Glutamatergic neuron (in vitro differentiated cells): ENCODE measurements at places on chromosomes 4 and X. TPM values are rescaled to one million over a fixed set of nuclear protein-coding genes. Genes with fewer than 3 reads are reported as not detected.

DNA sequence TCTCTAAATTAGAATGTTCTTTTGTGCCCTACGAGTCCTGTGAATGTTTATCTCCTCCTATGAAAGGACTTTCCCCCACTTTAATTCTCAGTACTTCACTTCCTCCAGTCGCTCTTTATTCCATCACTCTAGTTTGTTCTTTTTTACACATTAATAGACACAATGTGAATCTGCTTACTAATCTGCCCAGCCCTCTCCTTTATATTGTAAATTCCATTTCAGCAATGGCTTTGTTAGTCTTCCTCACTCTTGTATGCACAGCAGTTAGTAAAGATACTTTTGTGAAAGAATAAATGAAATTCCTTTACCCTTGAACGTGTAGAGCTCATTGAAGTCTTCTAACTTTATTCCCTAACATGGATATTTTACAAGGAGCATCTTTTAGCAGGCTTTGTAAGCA, 255.3 kb downstream of the GALNTL6 start:
- DNase-seq, result no peak

DNA sequence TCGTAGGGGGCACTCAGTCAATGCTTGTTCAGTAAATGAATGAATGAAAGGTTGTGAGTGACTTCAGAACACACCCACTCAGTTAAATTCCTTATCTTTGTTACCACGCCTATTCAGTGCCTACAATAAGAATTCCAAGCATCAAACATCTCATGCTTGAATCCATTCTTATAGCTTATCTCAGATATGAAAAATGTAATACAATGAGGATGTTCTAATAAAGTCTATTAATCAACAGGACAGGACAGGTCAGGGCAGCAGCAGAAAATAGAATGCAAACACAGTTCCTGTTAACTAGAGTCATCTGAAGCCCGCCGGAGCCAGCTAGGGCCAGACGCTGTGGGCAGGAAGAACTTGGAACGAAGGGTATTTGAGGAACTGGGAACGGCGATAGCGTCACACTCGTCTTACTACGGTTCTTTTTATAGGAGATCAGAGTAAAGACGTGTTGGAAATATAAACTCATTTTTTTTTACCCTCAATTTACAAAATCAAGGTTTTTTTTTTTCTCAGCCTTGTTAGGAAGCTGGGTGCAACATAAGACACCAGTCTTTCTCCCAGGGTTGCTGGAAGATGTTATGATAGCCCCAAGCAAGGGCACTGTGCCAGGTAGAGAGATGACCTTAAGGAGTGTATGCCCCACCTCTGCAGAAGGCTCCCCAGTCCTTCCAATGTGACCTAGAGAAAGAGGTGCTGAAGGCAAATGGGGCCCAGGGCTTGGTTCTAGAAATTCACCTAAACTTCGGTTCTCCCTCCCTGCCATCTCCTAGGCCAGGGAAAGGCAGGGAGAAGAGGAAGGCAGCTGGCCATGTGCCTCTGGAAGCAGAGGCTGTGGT, 48.3 kb downstream of the SEL1L3 start:
- DNase-seq, result no peak

- no peak for DNase-seq
Observed at GRCh38 chr4:10694828-10695209, 10.3 kb upstream of the CLNK start.

DNA sequence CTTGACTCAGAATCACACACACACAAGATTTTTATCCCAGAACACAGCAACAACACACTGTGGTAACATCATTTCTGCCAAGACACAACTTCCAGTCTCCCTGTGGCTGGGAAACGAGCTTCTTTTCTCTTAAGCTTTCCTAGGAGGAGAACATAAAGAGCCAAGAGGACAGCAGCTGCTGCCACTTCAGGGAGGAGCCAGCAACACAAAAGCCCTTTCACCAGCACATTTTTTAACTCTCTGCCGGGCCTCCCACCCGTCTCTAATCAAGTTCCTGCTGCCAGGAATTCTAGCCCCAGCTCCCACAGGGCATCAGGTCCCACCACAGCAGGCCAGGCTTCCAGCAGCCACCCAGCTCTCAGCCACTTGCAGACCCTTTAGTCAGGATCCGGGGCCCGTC, 22.4 kb downstream of the FAT1 start:
- no peak for DNase-seq

Gene IL13RA1
- 1.1 TPM for total RNA-seq

- no peak for DNase-seq
Observed at GRCh38 chr4:142373610-142374009, 472.5 kb downstream of the INPP4B start.

Gene GRPEL1
- total RNA-seq, result 14.0 TPM

Gene CD99L2
- 49.9 TPM for total RNA-seq

Gene PAGE2
- total RNA-seq, result not detected

Gene ABLIM2
- total RNA-seq, result 7.5 TPM

GRCh38 chrX:66110112-66110511, 53.9 kb upstream of the HEPH start:
- DNase-seq, result no peak

GRCh38 chrX:9745417-9746115, 20.1 kb downstream of the GPR143 start:
- DNase-seq, result no peak

DNA sequence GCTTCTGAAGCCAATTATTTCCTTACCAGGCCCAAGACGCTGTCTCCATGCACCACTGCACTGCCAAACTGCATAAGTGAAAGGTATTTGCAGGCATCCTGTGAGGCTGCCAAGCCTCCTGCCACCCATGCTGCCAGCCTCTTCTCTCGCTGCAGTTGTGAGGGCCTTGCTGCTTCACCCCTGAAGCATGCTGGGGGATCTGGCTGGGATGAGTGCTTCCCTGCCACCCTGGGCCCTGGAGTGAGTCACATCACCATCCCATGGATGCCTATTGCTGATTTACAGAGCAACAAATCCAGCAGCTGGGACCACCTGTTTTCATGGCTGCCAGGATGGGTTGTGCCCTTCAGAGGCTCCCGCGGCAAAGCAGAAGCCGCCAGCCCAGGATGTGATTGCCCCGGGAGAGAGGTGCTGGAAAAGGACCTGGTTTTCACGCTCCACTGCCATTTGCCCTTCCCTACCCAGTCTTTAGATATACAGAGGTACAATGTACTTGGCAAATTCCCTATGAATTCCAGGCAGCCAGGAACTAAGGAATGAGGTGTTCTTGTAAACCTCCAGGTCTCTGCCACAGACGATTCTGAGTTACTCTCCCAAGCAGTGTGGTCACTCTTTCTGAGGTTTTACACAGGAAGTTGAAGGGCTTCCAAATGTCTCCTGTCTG, 41.5 kb upstream of the PTCHD1 start:
- DNase-seq, result no peak

DNA sequence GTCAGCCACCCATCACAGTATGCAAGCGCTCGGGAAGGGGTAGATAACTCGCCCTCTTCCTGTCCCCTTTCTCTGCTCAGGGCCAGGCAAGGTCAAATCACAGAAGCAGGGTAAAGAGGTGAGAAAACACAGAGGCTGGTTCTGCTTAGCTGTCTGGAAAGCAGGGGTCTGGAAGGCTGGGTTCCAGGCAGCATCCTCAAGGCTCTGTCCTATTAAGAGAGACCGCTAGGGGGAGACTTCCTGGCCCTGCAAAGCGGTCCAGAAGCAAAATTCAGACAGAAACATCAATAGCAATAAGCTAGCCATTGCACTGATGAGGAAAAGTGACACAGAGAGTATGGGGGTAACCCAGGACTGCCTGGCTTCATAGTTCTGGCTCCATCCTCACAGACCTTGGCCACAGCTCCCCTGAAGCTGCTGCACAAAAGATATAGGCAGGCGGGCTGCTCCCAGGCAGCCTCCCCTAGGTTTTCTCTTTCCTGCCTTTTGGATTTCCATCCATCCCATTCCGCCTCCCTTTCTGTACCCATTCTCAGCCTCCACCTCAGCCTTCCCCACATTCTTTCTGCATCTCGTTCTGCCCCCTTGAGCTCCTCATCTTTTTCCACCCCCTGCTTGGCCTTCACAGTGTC, 308.5 kb downstream of the EVC2 start:
- DNase-seq, result peak; percentile 58

DNA sequence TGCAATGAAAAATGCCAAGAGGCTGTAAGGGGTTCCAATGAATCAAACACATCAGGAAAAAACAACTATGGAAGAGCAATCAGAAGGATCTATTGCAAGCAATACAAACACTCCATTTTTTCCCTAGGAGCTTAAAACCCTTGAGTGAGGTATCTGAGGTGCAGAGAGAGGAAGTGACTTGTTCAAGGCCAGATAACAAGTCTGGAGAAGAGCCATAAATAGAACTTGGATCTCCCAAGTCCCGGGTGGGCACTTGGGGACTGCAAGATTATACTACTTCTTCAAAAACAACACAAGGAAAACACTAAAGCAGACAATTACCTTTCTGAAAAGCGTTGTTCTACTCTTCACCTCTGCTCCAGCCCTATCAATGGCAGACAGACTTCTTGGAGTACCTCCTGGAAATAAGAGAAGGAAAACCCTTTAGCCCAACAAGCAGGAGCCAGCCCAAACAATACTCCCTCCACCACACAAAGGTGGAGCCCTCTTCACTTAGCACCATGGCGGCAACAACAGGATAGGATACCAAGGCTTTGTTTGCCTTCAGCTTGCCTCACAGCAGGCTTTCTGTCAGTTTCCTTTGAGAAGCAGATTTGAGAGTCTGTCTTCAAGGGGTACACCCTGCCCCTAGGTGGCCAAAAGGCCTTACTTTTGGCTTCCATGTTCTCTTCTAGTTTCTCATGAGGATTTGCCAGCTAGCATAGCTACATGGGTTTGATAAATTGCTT, 26.0 kb downstream of the AIFM1 start:
- DNase-seq, result no peak

GRCh38 chrX:65536291-65536690, 1.7 kb upstream of the LAS1L start:
- no peak for DNase-seq

- no peak for DNase-seq
Observed at GRCh38 chrX:47091149-47091775, 13.0 kb downstream of the RGN start.

GRCh38 chr4:26789208-26789607, 71.4 kb upstream of the STIM2 start:
- DNase-seq, result no peak

Gene SGMS2
- total RNA-seq, result not detected

DNA sequence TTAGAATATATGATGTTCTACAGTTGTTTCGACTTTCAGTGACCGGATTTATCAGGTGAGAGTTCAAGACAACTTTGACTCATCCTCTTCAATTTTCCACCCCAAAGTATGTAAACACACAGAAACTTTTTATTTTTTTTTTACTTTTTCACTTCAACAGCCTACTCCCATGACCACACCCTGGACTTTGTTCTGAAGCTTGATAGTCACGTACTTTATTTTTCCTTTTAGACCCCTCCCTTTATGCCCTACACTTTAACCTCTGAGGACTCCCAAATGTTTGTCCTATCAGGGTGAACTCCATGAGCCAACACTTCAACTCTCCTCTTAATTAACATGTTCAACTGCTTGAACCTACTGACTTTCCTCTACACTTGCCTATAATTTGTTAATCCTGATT, 2.5 kb upstream of the DDX60 start:
- DNase-seq, result no peak

Gene GDI1
- total RNA-seq, result 730 TPM

Gene FAM156B
- total RNA-seq, result 11.8 TPM

Gene DCX
- 614 TPM for total RNA-seq

DNA sequence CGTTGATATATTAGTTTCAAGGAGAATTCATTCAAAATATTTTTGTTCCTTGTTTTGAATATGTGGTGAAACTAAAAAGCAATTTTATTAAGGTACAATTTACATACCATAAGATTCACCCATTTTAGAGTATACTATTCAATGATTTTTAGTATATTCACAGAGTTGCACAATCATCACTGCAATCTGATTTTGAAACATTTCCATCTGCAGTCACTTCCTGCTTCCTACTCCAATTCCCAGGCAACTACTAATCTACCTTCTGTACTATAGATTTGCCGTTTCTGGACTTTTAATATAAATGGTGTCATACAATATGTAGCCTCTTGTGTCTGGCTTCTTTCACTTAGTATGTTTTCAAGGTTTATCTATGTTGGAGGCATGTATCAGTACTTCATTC, 71.3 kb downstream of the SLC9A7 start:
- DNase-seq, result no peak

DNA sequence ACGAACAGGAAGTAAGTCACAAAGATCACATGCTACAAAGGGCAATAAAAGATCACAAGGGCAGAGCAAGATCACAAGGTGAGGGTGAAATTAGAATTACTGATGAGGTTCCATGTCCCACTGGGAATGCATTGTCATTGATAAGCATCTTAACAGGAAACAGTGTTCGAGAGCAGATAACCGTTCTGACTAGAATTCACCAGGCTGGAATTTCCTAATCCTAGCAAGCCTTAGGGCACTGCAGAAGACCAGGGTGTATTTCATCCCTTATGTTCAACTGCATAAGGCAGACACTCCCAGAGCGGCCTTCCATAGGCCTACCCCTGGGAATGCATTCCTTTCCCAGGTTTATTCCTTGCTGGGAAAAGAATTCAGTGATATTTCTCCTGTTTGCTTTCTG, 980.6 kb upstream of the LCORL start:
- DNase-seq, result peak; percentile 23

GRCh38 chr4:103008875-103009729, 10.4 kb downstream of the SLC9B1 start:
- no peak for DNase-seq

- DNase-seq, result no peak
Observed at GRCh38 chr4:155079871-155080270, 128.6 kb upstream of the NPY2R start.

Gene FHIP1A
- total RNA-seq, result 2.4 TPM

Gene NHSL2
- 7.3 TPM for total RNA-seq

DNA sequence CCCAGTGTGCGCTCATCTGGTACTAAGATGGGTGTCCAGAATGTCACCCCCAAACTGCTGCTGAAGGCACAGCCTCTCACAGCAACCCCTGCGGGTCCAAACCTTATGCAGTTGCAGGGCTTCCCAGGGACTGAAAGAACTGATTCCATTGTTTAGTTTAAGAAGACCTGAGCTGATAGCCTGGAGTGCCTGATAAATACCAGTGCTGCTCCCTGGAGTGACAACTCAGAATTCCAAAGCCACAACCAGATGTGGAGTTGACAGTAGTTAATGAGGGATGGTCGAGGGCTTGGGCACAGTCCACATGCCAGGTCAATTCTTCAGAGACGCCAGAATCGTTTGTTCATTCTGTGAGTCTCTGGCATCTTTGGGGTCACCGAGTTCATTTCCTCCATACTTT, 71.2 kb downstream of the LNX1 start:
- DNase-seq, result no peak

Gene SUPT20HL2
- total RNA-seq, result 0.22 TPM

DNA sequence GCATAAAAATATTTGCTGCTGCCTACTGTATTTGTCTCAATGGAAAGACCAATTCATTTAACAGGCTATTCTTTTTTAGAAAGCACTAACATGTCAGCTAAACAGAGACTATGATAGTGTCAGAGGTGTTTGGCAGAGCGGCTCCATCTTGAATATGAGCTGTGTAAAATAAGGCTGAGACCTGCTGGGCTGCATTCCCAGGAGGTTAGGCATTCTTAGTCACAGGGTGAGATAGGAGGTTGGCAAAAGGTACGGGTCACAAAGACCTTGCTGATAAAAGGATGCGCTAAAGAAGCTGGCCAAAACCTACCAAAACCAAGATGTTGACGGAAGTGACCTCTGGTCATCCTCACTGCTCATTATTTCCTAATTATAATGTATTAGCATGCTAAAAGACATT, 41.8 kb downstream of the NPY5R start:
- DNase-seq, result no peak
